CD4-positive, alpha-beta T cell treated with Interleukin-15 for 4 hours (primary cell): ENCODE measurements at places on chromosomes 3 and 15.

GRCh38 chr15:79966634-79967297 is 4.2 kb downstream of the BCL2A1 start:
- no peak for DNase-seq

DNA sequence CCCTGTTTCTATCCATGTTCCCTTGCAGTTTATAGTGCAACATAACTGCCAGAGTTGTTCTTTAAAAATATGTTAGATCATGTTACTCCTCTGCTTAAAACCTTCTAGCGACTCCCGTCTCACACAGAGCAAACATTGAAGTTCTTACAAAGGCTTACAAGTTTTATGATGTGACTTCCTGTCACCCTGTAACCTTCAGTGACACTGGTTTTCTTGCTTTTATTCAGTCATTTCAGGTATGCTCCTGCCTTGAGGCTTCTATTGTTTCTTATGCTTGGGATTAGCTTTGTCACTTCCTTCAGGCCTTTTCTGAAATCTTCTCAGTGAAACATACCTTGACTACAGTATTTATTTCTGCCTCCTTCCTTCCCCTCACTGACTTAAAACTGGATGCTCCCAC is 252.1 kb downstream of the DOCK3 start:
- DNase-seq = no peak

- DNase-seq = no peak
Measured at GRCh38 chr3:132874701-132875100, 152.5 kb upstream of the NPHP3 start.

DNA sequence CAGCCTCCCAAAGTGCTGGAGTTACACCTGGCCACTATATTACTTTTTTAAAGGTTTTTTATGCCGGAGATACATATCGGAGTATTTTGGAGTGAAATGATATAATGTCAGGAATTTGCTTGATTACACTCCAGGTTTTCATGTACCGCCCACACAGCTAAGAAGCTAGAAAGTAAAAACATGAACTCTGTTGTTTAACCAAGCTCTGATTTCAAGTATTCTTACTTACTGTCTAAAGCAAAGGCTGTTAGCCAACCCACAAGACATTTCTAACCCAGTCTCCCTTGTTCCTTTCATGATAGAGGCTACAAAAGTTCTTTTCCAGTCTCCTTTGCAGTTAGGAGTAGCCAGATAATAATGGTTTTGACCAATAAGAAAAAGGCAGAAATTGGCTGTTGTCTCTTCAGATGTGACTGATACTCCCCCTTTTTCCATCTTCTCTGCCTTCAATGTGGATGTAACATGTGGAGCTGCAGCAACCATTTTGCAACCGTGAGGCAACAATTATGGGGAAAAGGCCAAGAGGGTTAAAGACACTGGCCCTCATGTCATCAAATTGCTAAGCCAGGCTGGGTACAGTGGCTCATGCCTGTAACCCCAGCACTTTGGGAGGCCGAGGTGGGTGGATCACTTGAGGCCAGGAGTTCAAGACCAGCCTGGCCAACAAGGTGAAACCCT is 6.1 kb upstream of the CP start:
- no peak for DNase-seq

DNA sequence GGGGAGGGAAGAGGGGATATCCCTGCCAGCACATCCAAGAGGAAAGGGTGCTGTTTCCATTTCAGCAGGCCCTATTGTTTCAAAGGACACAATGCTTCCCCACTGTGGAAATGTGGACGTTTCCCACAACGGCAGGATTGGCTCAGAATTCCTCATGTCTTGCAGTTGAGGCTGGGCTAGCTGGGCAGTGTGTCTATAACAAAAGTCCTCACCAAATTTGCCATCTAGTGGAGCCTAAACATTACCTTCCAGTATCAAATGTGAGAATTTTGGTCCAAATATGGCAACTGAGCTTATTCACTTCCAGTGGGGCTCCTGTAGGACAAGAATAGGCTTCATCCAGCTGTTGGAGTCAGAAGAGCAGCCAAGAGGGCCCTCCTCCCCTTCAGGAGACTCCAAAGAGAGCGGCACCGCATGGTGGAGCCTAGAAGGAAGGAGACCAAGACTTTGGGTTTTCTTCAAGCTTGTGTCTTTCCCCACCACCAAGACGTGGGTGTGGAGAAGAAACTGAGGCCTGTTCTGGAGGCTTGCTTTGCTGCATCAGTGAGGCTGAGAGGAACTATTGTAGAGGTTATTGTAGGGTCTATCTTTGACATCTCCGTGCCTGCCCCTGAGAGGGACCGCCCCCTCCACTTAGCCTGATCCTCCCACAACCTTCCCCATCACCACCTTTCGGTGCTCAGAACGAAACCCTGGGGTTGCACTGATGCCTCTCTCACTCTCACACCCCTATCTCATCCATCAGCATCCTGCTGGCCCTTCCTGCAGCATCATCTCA is 45.3 kb upstream of the SLCO2A1 start:
- no peak for DNase-seq

GRCh38 chr3:159796744-159797143 is 191.9 kb upstream of the IL12A start:
- no peak for DNase-seq

GRCh38 chr15:61227950-61228936 is 859 bp downstream of the RORA start:
- no peak for DNase-seq

DNA sequence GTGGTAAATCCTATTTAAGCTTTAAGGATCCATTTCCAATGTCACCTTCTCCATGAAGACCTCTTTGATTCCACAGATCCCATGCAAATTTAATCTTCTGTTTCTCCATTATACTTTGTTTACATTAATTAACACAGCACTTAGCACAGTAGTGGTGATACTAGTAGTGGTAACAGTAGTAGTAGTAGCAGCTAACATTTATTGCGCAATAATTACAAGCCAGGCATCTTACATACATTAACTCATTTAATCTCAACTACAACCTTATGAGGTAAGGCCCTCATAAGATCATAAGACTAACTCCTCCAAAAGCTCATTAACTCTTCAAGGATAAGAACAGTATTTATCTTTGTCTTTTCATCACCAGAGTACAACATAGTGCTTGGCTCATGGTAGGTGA is 54.8 kb upstream of the FSIP1 start:
- DNase-seq = no peak

GRCh38 chr3:108320746-108321350 is 24.5 kb downstream of the HHLA2 start:
- no peak for DNase-seq

DNA sequence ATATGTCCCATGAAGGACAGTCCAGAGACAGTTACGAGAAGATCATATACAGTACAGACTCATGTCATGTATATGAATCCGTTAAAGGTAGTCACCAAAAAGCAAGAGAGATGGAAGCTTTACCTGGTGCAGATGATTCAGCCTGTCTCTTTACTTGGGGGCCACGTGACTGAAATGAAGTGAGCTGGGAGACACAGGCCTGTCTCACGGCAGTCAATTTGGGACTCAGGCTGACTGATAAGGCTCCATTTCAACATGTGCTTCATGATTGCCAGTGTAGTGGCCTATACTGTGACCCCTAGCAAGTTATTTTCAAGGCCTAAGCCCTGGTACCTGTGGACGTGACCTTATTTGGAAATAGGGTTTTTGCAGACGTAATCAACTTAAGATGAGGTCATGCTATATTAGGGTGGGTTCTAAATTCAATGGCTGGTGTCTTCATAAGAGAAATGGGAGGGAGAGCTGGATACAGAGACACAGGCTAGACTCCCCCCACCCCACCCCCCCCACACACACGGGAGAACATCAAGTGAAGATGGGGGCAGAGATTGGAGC is 3.0 kb upstream of the PROK2 start:
- no peak for DNase-seq

- DNase-seq = no peak
Measured at GRCh38 chr3:13023235-13023970, 49.8 kb downstream of the IQSEC1 start.

DNA sequence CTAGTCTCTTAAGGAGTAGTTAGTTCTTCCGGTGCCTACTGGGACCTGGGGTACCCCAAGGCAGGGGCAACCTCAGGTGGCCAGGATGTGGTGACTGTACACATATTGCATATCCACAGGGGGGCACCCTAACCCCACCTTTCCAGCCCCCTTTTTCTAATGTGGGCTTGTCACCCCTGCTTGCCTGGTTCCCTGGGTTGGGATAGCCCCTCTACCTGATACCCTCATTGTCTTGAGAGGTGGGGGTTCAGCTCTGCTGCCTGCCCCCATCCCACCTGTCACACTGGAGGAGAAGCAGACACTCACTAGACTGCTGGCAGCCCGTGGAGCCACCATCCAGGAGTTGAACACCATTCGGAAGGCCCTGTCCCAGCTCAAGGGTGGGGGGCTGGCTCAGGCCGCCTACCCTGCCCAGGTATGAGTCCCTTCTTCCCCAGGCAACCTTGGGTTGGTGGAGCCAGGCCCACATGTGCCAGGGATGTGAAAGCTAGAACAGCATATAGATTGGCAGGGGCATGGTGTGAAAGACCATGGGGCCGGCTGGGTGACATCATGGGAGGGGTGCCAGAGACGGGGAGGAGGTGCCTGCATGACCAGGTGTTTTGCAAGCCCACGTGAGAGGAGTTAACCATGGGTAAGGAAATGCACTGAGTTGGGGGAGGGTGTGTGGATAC is 4.0 kb downstream of the GLYCTK start:
- peak; percentile 54 for DNase-seq

DNA sequence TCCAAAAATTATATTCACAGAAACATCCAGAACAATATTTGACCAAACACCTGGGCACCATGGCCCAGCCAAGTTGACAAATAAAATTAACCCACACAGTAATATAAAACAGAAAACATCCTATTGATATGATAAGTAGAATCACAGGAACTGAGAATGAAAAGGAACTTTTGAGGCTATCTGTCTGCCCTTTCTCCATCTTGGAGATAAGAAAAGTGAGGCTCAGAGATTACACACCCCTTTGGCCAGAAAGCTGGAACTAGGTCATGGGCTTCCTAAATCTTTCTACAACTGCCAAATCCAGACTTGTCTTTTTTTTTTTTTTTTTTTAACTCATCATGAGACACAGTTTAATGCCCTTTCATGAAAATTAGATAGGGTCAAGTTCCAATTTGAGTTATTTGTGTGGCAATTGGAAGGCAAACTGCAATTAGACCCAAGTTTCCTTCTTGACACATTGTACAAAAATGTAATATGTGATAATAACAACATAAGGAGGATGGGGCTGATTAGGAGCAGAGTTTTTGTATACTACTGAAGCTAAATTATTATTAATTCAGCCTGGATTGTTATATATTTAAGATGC is 137.2 kb downstream of the RPL22L1 start:
- DNase-seq = no peak

- DNase-seq = no peak
Measured at GRCh38 chr3:45579251-45579650, 15.3 kb upstream of the LIMD1 start.

DNA sequence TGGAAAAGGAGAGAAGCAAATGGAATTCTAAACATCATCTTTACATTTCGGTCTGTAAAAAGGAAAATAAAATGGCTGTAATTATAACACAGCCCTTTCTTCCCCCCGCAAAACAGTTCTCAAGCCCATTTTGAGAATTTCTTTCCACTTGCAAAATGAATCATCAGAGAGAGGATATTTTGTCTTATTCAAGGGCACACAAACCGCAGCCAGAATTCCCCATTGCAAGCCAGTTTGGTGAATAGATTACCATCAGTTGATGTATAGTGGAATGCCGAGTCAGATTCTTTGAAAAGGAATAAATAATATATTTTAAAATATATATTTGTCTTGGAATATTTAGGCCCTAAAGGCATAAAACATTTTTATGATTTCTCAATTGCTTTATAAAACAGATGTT is 420.4 kb upstream of the SEMA6D start:
- DNase-seq = no peak

GRCh38 chr3:115831864-115832263 is 208.6 kb downstream of the GAP43 start:
- no peak for DNase-seq

DNA sequence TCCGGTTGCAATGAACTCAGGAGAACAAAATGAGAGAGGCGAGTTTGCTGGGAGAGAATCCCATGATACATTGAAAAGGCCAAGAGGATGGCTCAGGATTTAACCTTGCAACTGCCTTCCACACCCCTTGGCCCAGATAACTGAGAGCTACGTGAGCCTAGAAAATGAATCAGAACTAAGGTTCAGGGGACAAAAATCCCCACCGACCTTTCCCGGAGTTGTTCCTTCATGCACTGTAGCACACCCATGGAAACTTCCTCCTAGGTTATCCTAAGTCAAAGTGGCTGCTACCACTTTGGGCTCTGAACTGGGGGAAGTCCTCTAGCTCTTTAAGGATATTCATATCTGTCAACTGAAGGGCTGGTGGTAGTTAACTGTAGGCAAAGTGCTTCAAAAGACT is 58.3 kb upstream of the SLC4A7 start:
- DNase-seq = no peak

- no peak for DNase-seq
Measured at GRCh38 chr15:99058421-99058870, 46.4 kb upstream of the SYNM start.

DNA sequence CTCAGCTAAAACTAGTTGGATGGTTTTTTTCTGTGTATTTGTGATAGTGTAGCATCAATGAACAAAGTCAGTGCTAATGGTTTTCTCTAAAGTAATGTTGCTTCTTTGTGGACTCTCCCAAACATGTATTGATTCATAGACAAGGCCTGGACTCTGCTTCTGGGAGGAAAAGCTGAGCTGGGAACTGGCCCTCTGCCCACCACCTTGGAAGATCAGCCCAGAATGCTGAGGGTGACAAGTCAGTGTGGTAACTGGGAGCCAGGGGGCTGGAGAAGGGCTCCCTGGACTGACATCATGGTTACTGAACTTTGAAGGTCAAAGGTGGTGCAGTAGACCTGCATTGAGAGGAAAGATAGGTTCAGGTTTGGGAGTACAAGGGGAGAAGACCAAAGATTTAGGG is 3.0 kb downstream of the ARHGAP31 start:
- DNase-seq = no peak

- DNase-seq = no peak
Measured at GRCh38 chr15:82105451-82106215, 59.8 kb upstream of the MEX3B start.

GRCh38 chr3:112390783-112391641 is 58.1 kb downstream of the CD200 start:
- DNase-seq = no peak

DNA sequence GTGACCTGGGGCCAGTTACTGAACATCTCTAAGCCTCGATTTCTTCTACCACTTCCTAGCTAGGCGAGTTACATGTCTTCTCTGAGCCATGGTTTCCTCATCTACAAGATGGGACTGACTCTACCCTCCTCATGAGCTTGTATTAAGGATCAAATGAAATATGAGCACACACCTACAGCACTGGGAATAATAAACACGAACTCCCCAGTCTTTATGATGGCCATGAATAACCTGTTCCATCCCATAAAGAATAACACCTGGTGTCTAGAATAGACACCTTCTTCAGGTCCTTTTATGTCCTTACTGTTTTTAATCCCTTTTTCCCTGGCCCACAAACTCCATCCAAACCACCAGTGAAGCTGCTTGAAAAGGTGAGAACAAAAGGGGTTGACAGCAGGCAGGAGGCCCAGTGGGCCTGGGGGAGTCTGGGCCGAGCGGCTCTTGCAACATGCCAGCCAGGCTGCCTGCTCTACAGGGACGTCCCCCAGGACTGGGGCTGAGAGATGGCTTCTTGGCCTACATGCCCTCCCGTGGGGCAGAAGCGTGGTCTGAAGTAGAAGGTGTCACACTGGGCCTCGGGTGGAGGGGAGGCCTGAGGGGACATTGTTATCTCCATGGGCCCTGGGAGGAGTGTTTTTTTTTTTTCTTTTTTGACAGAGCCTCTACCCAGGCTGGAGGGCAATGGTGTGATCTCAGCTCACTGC is 178.2 kb downstream of the RAB11A start:
- DNase-seq = no peak
